AG04450 (cell line): ENCODE measurements at places on chromosomes 4 and X. TPM values are rescaled to one million over a fixed set of nuclear protein-coding genes. Genes with fewer than 3 reads are reported as not detected.

Gene RAB33A
- polyA plus RNA-seq, result 3.6 TPM in 2 replicates

DNA sequence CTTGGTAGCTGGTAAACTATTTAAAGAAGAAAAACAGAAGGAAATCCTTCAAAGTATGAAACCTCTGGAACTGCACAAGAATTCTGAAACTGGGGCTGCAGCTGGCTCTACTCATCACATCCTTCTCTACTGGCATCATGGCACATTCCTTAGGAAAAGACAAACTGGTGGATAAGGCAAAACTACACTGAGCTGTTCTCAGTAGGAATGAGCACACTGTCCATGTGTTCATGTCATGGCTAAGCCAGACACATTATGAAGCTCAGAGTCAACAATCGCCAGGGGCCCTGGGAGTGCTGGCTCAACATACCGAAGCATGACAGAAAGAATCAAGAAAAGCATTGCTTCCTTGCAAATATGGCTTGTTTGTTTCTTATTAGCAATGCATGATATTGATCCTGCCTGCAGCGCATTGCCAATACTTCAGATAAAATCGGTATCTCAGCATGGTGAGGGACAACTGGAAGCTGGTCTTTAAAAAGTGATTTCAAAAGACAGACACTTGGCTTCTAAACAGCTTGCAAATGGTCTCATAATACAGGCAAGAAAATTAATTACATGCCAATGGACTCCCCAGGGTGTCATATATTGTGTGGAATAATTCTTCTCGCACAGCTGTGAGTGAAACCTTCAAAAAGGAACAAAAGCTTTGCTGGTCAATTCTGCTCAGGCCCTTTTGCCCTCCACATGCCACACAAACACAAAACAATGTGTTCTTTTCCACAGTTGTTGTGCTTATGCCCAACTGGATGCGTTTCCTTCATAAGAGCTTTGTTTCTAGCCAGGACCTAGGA is 300.2 kb upstream of the VCX start:
- no peak for DNase-seq

GRCh38 chr4:107740950-107741701 is 21.1 kb upstream of the PAPSS1 start:
- DNase-seq, result peak; percentile 24

- DNase-seq, result no peak
These were observed 117.3 kb downstream of the ENPP6 start for GRCh38 chr4:184100297-184100885.

- no peak for DNase-seq
These were observed at the start of gene CCDC149 for GRCh38 chr4:24912252-24913118. Gene CCDC149 (minus strand): TSS chr4:24913042. CDS start chr4:24912864, 178 bp downstream.

GRCh38 chr4:182015014-182015413 is 228.2 kb upstream of the TENM3 start:
- DNase-seq, result no peak
